CD8-positive, alpha-beta memory T cell (primary cell): ENCODE measurements at places on chromosomes 7 and 10. TPM values are rescaled to one million over a fixed set of nuclear protein-coding genes. Genes with fewer than 3 reads are reported as not detected.

DNA sequence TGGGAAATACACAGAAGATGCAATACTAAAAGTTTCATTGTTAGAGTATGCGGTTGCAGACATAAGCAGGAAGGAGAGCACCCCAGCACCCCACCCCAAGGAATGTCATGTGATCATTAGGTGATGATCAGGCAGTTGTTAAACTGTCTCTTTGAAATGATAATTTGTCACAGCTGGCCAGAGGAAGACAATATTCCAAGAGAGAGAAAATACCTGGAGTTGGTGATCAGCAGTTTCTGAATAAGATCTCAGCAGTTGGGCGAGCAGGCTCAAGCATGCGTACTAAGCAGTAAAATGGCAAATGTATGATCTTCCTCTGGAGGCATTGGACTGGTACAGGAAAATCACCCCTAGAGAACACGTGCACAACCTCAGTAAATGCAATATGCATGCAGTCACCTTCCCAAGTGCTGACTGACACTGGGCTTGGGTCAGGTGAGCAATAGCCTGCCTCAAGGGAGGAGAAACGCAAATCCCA is 250.1 kb upstream of the MBL2 start:
- no peaks in the 10 kb centered on the region for H3K4me1 ChIP-seq
- no peaks in the 10 kb centered on the region for H3K36me3 ChIP-seq
- no peak for DNase-seq
- H3K4me3 ChIP-seq, result no peak overlapping the region
- H3K27ac ChIP-seq, result no peak overlapping the region

- no peak for DNase-seq
- no peak overlapping the region for H3K4me3 ChIP-seq
- no peaks in the 10 kb centered on the region for H3K4me1 ChIP-seq
- H3K36me3 ChIP-seq, result no peaks in the 10 kb centered on the region
- no peak overlapping the region for H3K27ac ChIP-seq
- no peaks in the 10 kb centered on the region for H3K27me3 ChIP-seq
Observed at GRCh38 chr10:84026821-84027257, 112.5 kb upstream of the GHITM start.

GRCh38 chr7:80819503-80819902 is 99.3 kb downstream of the SEMA3C start:
- H3K36me3 ChIP-seq, result no peaks in the 10 kb centered on the region
- no peak overlapping the region for H3K4me3 ChIP-seq
- DNase-seq, result no peak

The ATOH7 gene
- total RNA-seq, result not detected

The OGDHL gene
- total RNA-seq, result 0.55 TPM

DNA sequence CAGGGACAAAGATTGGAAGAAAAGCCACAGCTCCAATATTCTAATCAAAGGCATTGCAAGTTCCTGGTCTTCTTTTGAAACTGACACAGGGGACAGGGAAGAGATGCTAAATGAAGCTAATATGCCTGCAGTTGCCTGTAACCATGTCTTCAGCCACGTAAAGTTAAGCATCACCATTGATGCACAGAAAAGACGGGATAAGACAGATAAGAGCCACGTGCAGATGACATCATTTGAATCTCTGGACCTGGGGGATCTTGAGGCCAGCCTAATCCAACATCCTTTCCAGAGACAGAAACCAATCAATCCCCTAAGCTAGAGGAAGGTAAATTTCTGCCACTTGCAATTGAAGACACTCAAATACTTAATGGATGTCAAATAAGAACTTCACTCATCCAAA is 93.4 kb downstream of the PIP4K2A start:
- no peak overlapping the region for H3K27ac ChIP-seq
- no peak for DNase-seq
- H3K4me3 ChIP-seq, result no peak overlapping the region
- no peaks in the 10 kb centered on the region for H3K36me3 ChIP-seq
- peaks cover 95% of the 10 kb centered on the region for H3K4me1 ChIP-seq
- H3K27me3 ChIP-seq, result no peaks in the 10 kb centered on the region
